ENCODE measurements at places on chromosomes 16 and 17.

DNA sequence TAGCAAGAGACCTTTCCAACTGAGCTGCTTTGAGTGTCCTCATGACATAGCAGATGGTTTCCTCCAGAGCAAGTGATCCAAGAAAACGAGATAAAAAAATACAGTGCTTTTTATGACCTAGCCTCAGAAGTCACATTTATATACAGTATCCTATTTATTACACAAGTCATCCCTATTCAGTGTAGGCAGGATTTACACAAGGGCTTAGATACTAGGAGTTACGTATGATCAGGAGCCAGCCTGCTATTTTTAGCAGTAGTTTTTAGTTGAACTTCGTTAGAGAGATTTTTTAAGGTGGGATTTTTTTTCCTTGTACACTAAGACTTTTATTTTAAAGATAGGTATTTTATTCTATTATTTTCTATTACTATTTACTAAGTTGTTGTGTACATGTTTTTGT is 58.4 kb downstream of the PHKB start:
- DNase-seq, result no peak

- no peak for DNase-seq
These were observed 336 bp upstream of the BMERB1 start for GRCh38 chr16:15434079-15434424.

- no peak for DNase-seq
These were observed 5.3 kb upstream of the EIF4A3 start for GRCh38 chr17:80152081-80152702.

DNA sequence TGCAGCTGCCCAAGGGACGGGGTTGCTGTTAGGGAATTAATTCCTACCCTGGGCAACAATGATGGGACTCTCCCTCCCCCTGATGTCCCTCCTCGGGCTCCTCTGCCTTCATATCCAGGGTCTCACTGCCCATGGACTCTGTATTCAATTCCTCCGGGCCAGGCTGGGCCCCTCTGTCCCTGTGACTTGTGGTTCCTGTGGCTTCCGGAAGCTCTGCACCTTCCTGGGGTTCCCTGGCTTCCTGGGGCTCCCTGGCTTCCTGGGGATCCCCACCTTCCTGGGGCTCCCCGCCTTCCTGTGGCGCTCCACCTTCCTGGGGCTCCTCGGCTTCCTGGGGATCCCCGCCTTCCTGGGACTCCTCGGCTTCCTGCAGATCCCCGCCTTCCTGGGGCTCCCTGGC is 35.2 kb downstream of the SRL start:
- no peak for DNase-seq

DNA sequence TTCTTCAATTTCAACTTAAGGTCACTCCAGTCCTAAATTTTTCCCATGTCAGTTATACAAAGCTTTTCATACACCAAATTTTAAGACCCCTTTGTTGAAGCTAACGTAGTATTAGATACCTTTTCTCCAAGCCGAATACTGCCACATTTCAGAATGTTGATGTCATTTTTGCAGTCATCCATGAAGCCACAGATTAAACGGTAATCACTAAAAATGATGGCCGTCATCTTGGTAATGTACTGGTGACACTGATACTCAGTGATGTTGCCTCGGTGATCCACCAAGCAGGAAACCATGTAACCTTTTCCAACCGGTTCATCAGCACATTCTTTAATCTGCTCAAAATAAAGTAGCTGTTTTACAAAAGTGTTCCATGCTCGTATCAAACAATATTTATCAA is 82.1 kb upstream of the CLEC18B start:
- DNase-seq, result no peak

GRCh38 chr17:7083592-7083991 is 3.5 kb upstream of the CLEC10A start:
- no peak for DNase-seq

GRCh38 chr17:79740413-79740812 is 9.7 kb downstream of the ENPP7 start:
- DNase-seq, result no peak

DNA sequence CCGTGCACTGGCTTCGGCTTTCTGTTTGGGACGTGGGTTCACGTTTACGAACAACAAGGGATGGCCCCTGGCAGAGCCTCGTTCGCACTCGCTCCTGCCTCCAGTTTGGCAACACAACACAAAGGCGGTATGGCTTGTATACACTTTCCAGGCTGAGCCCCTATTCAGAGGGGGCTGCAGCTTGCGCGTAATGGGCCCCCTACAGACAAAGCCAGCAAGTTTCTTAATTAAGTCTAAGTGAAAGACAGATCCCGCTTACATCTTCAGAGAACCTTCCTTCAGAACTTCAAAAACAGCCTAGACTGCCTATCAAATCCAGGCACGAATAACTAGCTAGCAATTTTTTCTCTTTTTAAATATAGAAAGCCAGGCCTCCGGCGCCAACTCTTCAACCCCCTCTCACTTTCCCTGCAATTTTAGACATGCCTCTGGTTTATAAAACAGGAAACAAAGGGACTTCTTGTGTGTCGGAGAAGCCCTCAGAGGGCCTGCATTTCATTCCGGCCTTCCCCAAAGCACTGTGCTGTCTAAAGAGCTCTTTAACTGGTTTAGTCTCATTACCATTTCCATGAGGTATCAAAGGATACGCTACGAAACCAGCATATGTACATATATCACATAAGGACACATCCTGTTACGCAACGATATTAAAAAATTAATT is 244.9 kb downstream of the STX8 start:
- no peak for DNase-seq

DNA sequence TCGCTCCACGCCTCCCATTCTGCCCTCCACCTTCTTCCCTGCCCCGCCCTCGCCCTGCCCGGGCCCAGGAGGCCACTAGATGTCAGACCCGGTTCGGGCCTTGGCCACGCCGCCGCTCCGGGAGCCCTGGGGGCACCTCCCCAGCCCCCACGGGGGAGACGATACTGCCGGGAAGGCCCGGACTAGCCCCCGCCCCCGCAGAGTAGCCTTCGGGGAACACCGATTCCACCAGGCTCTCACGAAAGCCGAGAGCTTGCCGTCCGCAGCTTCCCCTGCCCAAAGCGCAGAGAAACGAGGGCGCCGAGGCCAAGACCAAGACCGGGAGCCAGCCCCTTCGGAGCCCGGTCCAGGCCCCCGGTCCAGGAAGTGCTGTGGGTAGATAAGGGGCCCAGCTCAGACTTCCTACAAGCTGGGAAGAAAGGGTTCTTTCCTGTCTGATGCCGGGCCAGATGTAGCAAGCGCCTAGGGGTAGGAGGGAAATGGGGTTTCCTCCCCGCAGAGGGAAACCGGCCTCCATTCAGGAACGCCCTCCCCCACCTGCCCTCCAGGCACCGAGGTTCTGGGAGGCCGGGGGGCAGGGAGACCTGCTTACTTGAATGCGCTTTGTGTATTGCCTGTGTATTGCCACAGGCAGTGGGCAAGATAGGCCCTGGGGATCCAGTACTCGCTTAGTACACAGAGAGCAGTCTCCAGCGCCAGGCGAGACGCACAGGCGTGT is 806 bp upstream of the CYB561 start:
- DNase-seq, result peak; percentile 17

- DNase-seq, result no peak
These were observed 12.4 kb downstream of the ITGB3 start for GRCh38 chr17:47265983-47266541.

- no peak for DNase-seq
These were observed 193.2 kb downstream of the RAB11FIP4 start for GRCh38 chr17:31584438-31585279.

GRCh38 chr17:45177563-45177962 is 15.9 kb downstream of the HEXIM2 start:
- no peak for DNase-seq

- DNase-seq, result no peak
These were observed 44.8 kb downstream of the CDYL2 start for GRCh38 chr16:80759419-80760162.

DNA sequence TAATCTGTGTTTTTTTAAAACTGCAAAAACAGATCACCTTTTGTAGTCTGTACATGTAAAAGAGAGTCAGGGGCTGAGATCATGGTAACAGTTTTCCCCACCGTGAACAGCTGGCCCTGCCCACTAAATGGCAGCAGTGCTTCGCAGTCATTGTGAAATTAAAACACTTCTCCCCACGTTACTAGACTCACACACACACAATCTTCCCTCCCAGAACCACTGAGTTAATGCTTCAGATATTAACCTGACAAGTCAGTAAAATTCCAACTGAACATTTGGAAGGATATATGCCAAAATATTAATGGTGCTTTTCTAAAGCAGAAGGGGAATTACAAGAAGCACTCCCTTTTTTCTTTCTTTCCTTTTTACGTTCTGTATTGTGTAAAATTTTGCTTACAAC is 1.2 kb upstream of the CD300LG start:
- no peak for DNase-seq

GRCh38 chr17:67911059-67911782 is 85.0 kb downstream of the C17orf58 start:
- no peak for DNase-seq

GRCh38 chr16:12833926-12834325 is 30.2 kb upstream of the CPPED1 start:
- DNase-seq, result no peak

GRCh38 chr17:49692751-49693150 is 14.9 kb upstream of the SPOP start:
- no peak for DNase-seq

- DNase-seq, result no peak
These were observed 588 bp downstream of the METTL16 start for GRCh38 chr17:2511138-2511461.

- DNase-seq, result no peak
These were observed 4.8 kb upstream of the PSMD3 start for GRCh38 chr17:39975801-39976200.

GRCh38 chr16:19415461-19415860 is 2.2 kb upstream of the TMC5 start:
- DNase-seq, result no peak

- no peak for DNase-seq
These were observed 2.7 kb downstream of the HS3ST3B1 start for GRCh38 chr17:14303343-14304221.

- no peak for DNase-seq
These were observed 123.1 kb downstream of the CA10 start for GRCh38 chr17:52035336-52035915.

GRCh38 chr17:77373299-77374169 is 232.8 kb downstream of the SEC14L1 start:
- no peak for DNase-seq

GRCh38 chr17:72969293-72969906 is 123.1 kb downstream of the SLC39A11 start:
- DNase-seq, result no peak

DNA sequence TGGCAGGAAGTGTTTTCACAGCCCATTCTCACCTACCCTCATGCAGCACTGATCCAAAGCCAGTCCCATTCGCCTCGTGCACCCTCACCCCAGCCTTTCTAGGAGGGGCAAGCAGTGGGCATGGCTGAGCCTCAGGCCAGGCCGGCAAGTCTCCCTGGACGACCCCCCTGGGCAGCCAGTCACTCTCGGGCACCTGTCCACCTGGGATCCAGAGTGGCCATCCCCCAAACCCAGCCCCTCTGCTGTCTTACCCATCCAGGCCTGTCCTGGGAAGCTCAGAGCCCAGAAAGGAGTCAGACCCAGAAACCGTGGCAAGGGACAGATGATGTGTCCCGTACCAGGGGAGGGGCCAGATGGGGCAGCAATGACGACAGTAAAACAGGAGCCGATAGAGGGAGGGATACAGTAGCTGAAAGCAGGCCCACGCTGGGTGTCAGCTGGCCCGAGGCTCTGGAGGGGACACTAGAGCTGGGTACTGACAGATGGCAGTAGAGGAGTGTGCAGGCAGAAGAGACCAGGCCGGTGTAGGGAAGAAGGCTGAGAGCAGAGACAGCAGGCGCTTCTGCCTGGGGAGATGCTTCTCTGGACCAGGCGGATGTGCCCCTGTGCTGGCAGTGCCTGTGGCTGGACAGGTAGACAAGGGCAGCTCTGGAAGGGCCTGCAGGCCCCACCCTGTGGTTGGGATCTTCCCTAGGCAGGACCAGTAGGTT is 5.8 kb downstream of the CMTM3 start:
- DNase-seq, result no peak

- DNase-seq, result no peak
These were observed 238.0 kb downstream of the PHKB start for GRCh38 chr16:47699106-47699505.

DNA sequence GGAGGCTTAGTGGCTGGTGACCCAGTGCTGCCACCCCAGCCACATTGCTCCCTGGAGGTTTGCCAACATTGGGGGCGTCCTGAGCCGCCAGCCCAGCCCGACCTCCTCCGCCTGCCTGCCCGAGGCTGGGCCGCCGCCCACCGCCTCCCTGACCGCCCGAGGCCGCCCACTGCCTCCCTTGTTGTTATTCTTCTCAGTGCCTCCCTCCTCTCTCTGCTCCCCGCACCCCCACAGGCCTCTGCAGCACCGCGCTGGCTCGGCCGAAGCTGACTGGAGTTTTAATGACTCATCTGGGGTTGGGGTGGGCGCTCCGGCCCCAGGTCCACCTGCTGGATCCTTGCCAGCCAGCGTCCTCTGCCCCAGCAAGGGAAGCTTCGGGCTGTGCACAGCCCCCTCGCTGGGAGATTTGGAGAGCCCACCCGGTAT is 102.5 kb downstream of the RBFOX3 start:
- DNase-seq, result no peak

DNA sequence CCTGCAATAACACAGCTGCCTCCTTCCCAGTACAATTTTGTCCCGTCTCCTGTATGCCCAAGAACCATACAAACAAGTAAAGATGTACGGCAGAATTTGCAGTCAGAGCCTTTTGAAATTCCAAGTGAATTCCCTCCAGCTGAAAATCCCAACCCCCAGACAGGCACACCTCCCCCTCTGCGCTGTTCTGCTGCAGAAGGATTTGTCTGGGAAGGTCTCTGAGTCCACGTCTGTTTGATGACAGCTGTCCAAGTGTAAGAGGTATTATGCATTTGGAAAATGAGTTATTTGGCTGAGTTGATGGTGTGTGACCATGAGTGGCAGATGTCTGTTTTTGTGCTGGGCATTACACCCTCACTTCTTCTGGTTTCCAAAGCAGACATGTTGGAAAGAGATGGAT is 104.9 kb upstream of the HS3ST4 start:
- DNase-seq, result no peak

GRCh38 chr17:73982871-73983270 is 220.6 kb upstream of the RPL38 start:
- no peak for DNase-seq

- no peak for DNase-seq
These were observed 43.0 kb upstream of the TANGO6 start for GRCh38 chr16:68800257-68800875.

DNA sequence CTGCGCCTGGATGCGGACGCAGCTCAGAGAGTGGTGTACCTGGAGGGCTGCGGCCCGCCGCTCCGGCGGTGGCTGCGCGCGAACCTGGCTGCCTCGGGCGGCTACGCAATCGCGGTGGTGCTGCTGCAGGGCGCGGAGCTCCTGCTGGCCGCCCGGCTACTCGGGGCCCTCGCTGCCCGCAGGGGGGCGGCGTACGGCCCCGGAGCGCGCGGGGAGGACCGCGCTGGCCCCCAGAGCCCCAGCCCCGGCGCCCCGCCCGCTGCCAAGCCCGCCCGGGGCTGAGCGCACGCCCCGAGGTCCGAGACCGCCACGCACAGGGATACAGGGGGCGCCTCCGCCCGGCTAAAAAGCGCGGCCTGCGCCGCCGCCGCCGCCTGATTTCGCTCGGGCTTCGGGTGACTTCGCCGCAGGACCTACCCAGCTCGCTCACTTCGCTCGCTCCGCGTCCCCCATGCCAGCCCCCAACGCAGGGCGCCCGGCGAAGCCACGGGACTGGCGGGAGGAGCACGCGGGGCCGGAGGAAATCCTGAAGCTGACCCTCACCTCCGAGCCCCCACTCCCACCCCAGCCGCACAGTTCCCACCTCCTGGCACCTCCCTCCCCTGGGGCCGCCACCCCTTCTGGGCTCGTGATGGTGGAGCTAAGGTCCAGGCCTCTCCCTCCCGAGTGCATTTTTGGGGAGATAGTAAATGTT is 8.2 kb downstream of the PDE6G start:
- no peak for DNase-seq
